Stimulated activated CD8-positive, alpha-beta memory T cell treated with anti-CD3 and anti-CD28 coated beads, Interleukin-12 subunit alpha, Interleukin-12 subunit beta, amount 100 ng/mL, for 4 hours (primary cell): ENCODE measurements at places on chromosomes 1 and 21.

- no peak for DNase-seq
These were observed 14.3 kb downstream of the ECHDC2 start for GRCh38 chr1:52907068-52907811.

DNA sequence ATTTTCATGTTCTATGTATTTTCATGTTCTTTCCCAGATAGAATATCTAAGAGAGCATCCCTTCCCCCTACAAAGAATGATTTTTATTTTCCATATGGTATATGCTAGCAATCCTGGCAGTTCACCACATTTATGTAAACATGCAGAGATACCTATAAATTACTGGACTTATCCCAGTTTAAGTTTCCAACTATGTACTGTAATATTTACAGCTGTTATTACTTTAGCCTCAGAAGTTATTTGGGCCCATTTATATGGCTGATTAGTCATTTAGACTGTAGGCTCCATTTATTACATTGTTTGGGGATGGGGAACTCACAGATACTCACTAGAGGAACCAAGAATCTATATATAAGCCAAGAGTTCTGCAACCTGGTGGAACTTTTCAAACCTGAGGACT, 84.8 kb upstream of the WARS2 start:
- no peak for DNase-seq

- peak; percentile 8 for DNase-seq
These were observed 124.7 kb downstream of the PCBP3 start for GRCh38 chr21:45768011-45768739.

GRCh38 chr1:245710961-245711903, 556.4 kb downstream of the KIF26B start:
- no peak for DNase-seq

- no peak for DNase-seq
These were observed 18.4 kb downstream of the RIT1 start for GRCh38 chr1:155892796-155893195.
